Inflammatory macrophage treated with lipopolysaccharide for 1 hour (primary cell): ENCODE measurements at places on chromosomes 2 and 18.

- DNase-seq: no peak
These were observed 140.4 kb downstream of the FTCDNL1 start for GRCh38 chr2:199710551-199710950.

DNA sequence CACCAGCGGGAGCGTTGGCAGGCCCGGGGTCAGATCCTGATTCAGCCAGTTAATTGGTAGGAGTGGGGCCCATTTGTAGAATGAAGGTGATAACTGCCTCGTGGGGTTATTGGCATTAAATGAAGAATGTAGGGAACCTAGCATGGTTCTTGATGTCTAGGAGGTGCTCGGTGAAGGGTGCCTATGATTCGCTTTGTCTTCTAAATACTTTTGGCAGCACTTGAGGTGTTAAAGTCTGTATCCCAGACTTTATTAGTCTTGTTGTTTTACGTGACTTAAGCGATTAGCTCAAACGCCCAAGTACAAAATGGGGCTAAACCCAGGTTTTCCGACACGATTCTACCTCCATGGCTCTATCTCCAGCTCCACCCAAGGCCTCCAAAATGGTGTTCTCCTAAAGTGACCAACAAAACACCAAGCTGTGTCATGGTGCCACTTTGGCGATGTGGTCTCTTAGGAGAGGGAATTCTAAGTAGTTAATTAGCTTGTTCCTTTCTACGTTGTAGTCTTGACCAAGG is 980 bp upstream of the PPP4R1 start:
- DNase-seq: no peak

GRCh38 chr2:153476816-153477635 is 1.5 kb downstream of the RPRM start:
- no peak for DNase-seq

DNA sequence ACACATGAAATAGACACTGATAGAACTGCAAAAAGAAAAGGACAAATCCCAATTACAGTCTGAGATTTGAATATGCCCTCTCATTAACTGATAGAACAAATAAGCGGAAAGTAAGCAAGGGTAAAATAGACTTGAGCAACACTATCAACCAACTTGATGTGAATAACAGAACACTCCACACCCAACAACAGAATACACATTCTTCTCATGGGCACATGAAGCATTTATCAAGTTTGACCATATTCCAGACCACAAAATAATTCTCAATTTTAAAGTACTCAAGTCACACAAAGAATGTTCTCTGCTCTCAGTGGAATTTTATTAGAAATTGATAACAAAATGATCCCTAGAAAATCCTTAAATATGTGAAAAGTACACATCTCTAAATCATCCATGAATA is 19.0 kb downstream of the ETAA1 start:
- DNase-seq: no peak

DNA sequence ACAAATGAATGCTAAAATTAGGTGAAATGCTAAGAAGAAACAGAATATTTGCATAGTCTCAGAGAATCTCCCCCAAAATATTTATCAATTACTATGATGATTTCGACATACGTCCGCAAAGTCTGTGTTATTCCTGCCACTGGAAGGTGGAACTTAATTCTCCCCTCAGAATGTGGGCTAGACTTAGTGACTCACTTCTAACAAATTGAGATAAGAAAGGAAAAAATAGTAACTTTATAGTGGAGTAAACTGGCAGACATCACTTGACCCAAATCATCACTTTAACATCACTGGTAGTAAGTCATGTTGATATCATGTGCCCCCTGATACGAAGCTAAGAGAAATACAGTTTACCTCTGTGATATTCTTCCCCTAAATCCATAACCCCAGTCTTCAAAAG is 23.5 kb downstream of the HADHB start:
- DNase-seq: peak; percentile 50

GRCh38 chr2:39264733-39265132 is 21.0 kb upstream of the CDKL4 start:
- DNase-seq: no peak
